ENCODE measurements at places on chromosomes 3 and 15.

- DNase-seq, result no peak
These were observed 103.9 kb upstream of the ALDH1A3 start for GRCh38 chr15:100775581-100776185.

DNA sequence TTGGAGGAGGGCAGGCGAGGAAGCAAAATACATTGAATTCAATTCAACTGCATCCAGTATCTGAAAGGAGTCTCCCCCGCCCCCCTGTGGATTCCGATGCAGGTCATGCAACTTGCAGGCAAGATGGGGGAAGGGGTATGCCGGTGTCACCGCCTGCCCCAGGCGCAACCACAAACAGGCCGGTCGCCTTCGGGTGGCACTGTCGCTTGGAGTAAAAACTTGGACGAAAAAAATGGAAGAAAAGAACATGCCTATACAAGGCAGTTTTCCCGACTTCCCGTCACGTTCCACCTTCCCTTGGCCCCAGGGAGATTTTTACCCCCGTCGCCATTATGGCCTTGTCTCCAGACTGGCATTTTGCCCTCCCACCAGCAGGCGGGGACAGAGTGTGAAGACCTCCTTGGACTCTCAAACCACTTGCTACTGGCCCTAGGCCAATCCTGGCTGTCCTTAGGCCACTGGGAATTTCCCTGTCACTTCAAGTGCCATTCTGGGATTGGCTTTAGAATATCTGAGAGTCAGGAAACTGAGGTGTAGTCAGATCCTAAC, 1.6 kb upstream of the NTRK3 start:
- peak; percentile 39 for DNase-seq

- DNase-seq, result no peak
These were observed 251.9 kb downstream of the CDIN1 start for GRCh38 chr15:36831125-36831903.

DNA sequence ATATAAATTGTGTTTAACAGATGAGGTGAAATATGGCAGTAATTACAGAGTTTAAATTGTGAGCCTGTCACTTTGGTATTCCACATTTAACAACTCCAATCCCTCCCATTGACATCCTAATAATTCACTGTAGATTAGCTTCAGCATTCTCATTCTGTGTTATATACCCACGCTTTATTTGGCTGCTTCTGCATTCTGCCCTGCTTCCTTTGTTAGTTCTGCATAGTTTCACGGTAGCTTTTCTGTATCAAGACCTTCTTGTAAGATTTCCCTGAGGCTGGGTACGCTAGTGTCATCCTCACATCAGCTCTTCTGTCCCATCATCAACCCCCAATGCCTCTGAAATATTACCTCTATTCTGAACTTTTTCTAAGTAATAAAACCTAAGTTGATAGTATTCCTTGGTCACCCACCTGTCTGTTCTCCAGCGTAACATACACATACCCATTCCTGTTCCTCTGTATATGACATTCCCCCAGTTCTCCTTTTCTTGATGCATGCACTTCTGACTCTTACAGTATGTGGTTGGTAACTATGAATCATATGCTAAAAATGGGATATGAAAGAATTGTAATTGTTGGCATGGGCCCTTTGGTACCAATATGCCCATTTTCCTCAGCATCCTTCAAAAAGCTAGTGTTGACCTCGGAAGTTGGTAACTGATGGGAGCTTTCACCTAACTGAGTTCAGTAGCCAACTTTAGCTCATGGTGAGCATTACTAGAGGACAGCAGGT, 171.2 kb downstream of the KLHL25 start:
- peak; percentile 23 for DNase-seq

- peak; percentile 63 for DNase-seq
These were observed 31.4 kb upstream of the ABHD5 start for GRCh38 chr3:43659250-43659880.

All from hematopoietic multipotent progenitor cell treated with erythropoietin and hydrocortisone succinate and interleukin-3 and kit ligand, for 6 days (in vitro differentiated cells).